ENCODE measurements at places on chromosomes 7 and 10.

GRCh38 chr7:16739863-16740622, 13.5 kb upstream of the TSPAN13 start:
- no peak for DNase-seq

DNA sequence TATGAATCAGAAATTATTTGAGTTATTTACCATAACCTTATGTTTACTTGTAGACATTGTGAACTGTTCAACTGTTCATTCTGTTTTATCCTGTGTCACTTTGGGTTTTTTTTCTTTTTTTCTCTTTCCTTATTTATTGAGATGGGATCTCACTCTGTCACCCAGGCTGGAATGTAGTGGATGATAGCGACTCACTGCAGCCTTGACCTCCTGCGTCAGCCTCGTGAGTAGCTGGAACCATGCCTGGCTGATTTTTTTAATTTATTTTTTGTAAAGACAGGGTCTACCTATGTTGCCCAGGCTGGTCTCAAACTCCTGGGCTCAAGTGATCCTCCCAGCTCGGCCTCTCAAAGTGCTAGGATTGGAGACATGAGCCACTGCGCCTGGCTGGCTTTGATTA, 97.1 kb downstream of the CSTF2T start:
- DNase-seq: no peak

DNA sequence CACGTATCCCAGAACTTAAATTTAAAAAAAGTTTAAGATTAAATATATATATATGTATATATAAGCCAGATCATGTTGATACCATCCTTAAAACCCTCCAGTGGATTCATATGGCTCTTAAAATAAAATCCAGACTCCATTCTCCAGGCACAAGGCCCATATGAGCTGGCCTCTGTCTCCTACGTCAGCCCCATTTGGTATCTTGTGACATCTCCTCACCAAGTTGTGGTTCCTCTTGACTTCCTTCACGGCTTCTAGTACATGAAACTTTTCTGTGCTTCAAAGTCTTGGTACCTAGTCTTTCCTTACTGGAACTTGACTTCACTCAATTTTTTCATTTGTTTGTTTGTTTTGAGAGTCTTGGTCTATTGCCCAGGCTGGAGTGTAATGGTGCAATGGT, 61.3 kb downstream of the PRLHR start:
- no peak for DNase-seq

GRCh38 chr7:103343758-103344452, 662 bp downstream of the DNAJC2 start:
- DNase-seq: no peak

GRCh38 chr7:131480384-131481315, 75.8 kb downstream of the PODXL start:
- no peak for DNase-seq
